ENCODE measurements at places on chromosomes 1 and 21.

- no peak for DNase-seq
Measured at GRCh38 chr1:155622191-155622590, 12.2 kb downstream of the MSTO1 start.

DNA sequence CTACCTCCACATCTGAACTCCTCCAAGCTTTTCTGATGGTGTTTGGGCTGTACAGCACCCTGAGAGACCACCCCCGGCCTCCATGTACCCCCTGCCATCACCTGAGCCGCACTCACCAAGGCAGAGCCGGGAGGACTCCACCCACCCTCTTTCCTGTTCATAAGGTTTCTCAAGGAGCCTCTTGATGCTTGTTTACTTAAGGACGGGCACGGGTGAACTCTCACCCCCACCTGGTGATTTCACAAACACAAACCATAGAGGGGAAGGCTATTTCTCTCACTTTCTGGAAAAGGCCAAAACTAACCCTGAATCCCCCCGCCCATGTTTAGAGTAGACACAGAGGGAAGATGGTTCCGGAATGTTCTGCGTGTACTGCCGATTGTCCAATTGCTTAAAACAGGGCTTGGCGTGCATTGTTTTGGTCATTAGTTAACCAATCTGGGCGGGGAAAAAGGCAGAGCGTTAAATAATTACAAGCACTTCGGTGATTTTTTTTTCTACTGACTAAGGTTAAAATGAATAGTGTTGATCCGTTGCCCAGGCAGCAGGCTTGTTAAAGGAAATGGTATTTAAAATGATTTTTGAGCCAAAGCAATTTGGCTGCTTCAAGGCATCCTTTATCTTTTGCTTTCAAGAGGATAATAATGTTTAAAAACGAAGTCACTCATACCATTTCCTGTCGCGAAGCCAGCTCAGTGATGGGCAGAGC, 279.8 kb upstream of the VAMP3 start:
- no peak for DNase-seq

DNA sequence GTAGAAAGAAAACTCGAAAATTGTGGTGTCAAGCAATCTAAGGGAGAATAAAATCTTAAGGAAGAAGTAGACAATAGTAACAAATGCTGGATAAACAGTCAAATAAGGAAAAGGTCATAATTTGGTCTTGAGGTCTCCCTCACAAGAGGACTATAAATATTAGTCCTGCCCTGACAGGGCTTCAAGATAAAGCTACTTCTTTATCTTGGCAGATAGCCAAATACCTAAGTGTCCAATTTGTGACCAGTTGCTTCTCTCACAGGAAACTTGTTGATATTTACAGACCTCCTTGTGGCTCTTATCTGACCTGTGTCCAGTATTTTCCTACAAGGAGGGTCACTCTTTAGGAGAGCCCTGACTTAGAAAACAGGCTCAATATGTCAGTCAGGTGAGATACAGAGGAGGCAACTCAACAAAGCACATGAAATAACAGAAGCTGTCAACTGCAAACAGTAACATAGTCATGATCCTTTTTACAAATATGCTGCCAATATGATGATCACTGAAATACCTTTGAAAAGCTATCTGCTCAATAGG, 88.8 kb downstream of the TNNI3K start:
- DNase-seq: no peak

DNA sequence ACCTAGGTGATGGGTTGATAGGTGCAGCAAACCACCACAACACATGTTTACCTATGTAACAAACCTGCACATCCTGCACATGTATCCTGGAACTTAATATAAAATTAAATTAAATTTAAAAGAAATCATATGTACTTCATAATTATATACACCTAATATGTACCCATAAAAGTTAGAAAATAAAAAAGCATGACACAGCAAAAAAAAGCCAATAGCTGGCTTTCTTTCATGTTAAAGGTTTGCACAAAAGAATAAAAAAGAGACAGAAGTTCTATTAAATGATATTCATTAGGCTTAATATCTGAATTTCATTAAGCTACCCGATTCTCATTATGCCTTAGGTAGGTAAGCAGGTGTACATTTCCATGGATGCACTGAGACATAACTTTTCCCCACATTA, 5.2 kb upstream of the PRMT6 start:
- no peak for DNase-seq

DNA sequence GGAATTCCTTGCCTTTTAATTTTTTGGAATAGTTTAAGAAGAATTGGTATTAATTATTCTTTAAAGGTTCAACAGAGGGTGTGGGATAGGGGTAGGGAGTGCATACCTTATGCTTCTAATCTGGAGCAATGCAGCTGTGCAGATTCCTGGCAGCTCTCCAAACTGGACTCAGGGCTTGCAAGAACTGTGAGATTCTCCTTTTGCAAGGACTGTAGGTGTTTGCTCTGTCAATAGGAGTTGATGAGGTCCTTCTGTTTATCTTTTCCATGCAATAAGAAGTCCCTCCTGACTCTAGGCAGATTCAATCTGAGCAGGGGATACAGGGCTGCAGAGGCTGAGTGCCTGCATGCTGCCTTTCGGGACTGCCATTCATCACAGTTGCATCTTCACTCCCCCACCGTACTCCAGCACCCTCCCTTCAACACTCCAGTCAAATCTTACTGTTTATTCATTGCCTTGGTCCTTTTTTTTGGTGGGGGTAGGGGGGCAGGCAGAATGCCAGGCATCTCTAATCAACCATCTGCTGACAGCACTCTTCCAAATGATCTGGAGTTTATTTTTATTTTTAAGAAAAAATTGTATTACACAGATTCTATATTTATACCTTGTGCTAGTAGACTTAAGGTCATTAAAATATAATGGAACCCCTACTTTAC, 122.3 kb downstream of the DISC1 start:
- DNase-seq: no peak

- DNase-seq: no peak
Measured at GRCh38 chr1:85054664-85055063, 6.4 kb upstream of the MCOLN3 start.

DNA sequence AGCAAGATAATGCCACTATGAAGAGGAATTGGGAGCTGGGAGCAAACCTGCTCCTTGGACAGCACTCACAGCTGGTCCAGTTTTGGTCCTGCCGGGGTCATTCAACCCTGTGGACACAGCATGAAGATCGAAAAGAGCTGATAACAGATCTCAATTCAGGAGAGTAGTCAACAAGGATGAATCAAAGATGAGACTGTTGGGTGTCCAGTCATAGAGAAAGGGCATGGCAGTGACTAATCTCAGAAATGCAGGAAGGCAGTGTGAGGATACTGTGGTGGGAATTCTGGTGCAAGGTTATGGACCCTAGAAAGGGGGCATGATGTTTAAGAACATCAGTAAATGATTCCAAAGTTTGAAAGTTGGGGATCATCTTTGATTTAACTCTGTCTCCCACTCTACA, 261.4 kb upstream of the ZP4 start:
- no peak for DNase-seq

- DNase-seq: no peak
Measured at GRCh38 chr1:26142159-26142558, 16.7 kb upstream of the FAM110D start.

DNA sequence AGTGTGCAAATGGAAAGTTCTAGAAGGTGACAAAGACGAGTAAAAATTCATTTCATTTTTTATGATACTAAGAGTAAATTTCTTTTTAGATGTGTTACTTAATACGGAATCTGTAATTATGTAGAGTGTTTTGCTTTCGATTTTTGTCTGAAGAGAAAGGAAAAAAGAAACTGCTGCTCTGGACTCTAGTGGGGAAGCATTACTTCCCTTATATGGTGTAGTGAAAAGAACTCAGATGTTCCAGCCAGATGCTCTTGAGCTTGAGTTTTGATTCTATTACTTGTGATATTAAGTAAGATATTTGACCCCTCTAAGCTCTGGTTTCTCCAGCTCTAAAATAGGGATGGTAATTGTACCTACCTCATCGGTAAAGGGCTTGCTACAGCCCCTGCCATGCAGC, 12.2 kb upstream of the GPR161 start:
- DNase-seq: no peak

- no peak for DNase-seq
Measured at GRCh38 chr1:17621691-17622090, 82.2 kb downstream of the ARHGEF10L start.

- DNase-seq: no peak
Measured at GRCh38 chr1:89723144-89723543, 90.2 kb downstream of the LRRC8C start.

DNA sequence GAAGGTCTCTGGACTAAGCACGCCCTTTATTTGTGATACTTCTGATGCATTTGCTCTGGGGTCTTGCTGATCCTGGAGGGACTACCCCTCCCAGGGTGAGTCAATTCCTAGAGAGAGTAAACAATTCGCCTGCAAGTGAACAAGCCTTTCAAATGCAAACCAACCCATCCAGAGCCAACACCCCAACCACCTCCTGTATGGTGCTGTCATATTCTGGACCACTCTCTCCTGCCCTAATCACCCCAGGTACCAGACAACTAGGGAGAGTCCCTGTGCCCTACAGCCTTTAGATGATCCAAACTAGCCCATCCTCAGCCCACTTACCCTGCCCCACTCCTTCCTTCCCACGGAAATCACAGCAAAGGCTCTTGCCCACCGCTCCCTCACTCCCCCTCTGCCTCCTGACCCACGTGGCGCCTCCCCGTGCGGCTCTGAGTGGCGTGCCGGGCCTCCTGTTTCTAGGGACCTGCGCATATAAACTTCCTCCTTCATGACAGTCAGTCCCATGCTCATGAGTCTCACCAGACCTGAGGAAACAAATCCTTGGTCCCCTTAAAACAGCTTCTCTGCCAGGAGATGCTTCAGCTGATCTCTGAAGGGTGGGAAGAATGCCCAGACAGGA, 37.2 kb downstream of the ACTA1 start:
- no peak for DNase-seq

- DNase-seq: no peak
Measured at GRCh38 chr1:204473400-204473965, 21.1 kb downstream of the PIK3C2B start.

GRCh38 chr1:11714831-11715575, 20.9 kb upstream of the AGTRAP start:
- DNase-seq: no peak

DNA sequence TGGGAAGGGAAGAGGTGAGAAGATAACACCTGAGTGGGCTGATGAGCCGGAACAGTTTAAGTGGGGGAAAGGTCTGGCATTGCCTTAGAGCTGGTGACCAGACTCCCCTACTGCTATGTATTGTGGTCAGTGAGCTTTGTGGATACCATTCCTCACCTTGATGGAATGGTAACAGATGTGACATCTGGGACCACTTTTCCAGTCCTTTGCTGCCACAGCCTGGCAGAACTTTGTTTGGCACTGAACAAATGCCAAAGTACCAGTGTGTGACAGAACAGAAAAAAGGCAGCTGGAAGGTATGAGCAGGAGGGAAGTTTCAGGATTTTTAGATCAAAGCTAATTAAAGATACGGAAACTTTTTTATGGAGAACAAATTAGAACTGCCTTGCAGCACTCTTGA, 6.2 kb downstream of the MED8 start:
- no peak for DNase-seq

GRCh38 chr1:174935961-174936727, 63.6 kb upstream of the CACYBP start:
- no peak for DNase-seq

GRCh38 chr1:224357626-224358124, 996 bp downstream of the CNIH4 start:
- DNase-seq: no peak

GRCh38 chr1:157697781-157698569, 2.6 kb downstream of the FCRL3 start:
- DNase-seq: no peak

- no peak for DNase-seq
Measured at GRCh38 chr1:229729916-229730315, 103.9 kb downstream of the URB2 start.

DNA sequence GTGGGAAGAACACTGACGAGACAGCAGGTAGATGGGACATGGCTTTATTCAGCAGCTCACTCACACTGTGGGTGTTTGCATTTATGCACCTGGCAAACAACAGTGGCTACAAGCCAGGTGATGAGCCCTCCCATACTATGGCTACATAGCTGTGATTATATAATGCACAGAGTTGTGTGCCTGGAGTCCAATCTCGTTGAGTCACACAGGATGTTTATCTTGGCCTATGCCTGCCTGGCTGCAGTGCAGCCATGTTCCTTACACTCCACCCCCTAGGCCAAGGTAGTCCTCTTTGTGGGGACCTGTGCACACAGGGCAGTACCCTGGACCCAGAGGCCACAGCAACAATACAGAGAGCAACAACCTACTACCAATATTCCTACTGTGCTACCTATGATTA, 1643.8 kb downstream of the MRPL39 start:
- no peak for DNase-seq

- DNase-seq: no peak
Measured at GRCh38 chr1:204894606-204895005, 23.9 kb downstream of the NFASC start.

DNA sequence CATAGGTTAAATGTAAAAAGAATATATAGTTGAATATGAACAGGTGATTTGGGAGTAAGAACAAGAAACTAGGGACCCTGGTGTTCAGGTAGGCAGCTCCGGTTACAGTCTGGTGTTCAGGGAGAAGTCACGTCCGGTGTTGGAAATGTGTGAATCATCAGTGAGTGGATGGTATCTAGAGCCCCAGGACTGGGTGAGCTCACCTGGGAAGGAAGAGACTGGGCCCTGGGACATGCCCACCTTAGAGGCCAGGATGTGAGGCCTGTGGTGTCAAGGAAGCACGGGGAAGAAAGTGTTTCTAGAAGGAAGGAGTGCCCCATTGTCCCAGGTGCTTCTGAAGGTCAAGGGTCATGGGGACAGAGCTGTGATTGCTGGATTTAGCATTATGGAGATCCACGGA, 1.5 kb upstream of the GJB3 start:
- DNase-seq: no peak

GRCh38 chr1:44355582-44356305, 687 bp upstream of the ERI3 start:
- DNase-seq: no peak

GRCh38 chr1:18882486-18882885, 19.9 kb downstream of the ALDH4A1 start:
- DNase-seq: no peak

DNA sequence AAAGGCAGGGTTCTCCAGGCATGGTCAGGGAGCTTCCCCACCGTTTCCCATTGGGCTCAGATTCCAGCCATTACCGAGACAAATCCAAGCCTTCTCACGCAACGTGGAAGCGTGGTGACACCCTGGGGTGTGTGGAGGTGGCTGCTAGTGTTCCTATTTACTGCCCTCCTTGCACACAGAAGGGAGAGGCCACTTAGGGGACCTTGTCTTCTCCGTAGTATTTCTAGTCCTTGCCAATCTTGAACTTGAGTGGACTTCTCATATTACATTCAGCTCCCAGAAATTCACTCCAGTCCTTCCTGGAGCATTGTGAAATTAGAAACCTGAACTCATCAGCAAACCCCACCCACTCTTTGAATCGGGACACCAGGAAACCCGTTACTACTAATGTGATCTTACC, 131.6 kb downstream of the AJAP1 start:
- DNase-seq: no peak

- no peak for DNase-seq
Measured at GRCh38 chr1:207328004-207328403, 6.5 kb downstream of the CD55 start.

DNA sequence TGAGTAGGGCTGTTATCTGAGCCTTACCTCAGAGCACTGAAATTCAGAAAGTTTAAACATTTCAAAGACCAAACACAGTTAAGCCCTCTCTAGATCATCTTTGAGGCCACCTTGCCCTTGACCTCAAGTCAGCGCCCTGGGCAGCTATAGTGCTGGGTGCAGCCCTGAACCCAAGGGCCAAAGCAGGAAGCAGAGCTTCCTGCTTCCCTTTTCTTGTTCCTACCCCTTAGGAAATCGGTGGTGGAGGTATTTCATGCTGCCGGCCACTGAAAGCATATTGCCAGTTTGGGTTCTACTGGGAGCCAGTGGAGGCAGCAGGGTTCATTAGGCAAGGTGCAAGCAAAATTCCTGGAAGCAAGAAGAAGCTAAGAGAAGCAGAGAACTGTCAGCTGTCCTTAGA, 26.1 kb downstream of the CD244 start:
- no peak for DNase-seq

Data from NCI-H524 treated with DMSO at 0.1 percent for 48 hours (cell line).